ENCODE measurements at places on chromosomes 3 and 15. TPM values are rescaled to one million over a fixed set of nuclear protein-coding genes. Genes with fewer than 3 reads are reported as not detected.
A peak's percentile ranks its signal among the peaks of the same experiment; 100 is the strongest.

The GOLGA6D gene
- not detected for total RNA-seq

- DNase-seq, result no peak
Observed at GRCh38 chr3:115615001-115615814, 8.1 kb upstream of the GAP43 start.

- no peak for DNase-seq
Observed at GRCh38 chr3:100289339-100289738, 28.5 kb downstream of the TBC1D23 start.

DNA sequence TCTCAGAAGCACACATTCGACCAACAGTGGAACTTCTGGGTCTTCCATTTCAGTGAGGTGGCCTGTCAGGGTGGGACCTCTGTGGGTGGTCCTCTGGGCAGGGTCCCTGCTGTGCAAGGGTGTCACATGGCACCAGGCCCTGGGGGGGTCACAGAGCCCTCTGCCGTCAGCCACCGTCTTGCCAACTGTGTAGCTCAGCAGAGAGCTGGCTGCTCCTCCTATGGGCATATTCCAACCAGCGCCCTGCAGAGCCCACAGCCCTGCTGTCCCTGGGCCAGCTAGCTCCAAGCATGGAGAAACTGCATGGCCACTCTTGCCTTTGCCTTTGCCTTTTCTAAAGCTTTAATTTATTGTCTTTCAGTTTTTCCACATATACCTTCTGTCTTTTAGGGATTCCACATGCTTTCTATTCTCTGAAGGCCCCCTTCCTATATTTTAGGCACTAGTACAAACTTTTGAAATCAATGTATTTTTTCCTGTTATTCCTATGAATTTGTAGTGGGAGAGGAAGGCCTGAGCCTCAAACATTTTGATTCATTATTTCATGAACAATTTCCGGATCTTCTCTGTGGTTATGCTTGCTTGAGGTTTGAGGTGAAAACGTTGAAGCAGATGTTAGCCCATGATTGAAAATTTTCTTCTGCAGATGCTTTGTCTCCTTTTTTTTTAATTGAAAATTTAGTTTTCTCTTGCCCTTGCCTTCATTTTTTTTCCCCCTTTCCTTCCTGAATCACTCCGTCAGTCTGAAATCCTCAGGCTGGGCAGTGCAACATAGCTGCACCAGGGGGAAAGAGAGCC, 11.7 kb downstream of the IQCF1 start:
- DNase-seq, result no peak

GRCh38 chr3:95923496-95924210, 890.7 kb upstream of the EPHA6 start:
- no peak for DNase-seq

GRCh38 chr15:93210995-93211394, 122.0 kb upstream of the RGMA start:
- peak; percentile 30 for DNase-seq

- no peak for DNase-seq
Observed at GRCh38 chr15:61839546-61839945, 220.7 kb downstream of the VPS13C start.
